Inflammatory macrophage treated with lipopolysaccharide for 1 hour (primary cell): ENCODE measurements at places on chromosomes 3 and 15.
A peak's percentile ranks its signal among the peaks of the same experiment; 100 is the strongest.

GRCh38 chr3:192060160-192060781 lies 599.3 kb downstream of the PYDC2 start:
- DNase-seq, result no peak

GRCh38 chr15:100775581-100776185 lies 103.9 kb upstream of the ALDH1A3 start:
- no peak for DNase-seq

- no peak for DNase-seq
Observed at GRCh38 chr3:170307671-170308405, 49.7 kb upstream of the SKIL start.

DNA sequence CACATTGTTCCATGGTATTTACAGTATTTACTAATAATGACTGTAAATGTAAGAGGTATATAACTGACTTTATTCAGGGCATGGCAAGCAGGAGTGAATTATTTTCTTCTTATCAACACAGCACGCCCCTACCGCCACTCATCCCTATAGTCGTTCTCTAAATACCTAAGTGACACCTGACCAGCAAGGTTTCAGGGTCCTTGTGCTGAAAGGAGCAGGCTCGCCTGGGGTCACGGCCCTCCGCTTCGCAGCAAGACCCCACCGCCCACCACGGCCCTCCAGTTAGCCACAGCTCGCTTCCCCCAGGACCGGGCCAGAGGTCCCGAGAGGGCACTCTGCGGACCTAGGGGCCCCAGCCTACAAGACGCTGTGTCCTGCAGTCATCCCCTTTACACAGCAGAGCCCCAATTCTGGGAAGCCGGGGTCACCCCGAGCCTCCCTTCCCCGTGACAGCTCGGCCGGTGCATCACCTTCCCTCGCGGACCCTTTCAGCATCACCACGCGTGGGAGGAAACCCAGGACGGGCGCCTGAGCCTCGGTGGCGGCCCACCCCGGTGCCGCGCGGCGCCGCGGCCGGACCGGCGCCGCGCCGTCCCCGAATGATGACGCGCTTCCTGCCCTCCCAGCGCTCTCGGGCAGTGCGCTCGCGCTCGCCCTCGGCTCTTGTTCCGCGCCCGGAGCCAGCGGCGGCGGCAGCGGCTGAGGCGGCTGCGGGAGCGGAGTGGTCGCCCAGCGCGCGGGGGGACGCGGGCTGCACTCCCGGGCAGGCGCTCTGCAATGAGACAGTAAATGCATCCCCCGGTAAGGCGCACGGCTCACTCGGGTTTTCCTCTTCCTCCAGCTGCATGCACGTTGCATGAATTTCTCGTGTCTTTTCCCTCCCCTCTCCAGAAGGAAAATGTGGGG lies 225.1 kb upstream of the C2CD4B start:
- peak; percentile 61 for DNase-seq

GRCh38 chr3:155548195-155548594 lies 196.7 kb downstream of the PLCH1 start:
- DNase-seq, result no peak

GRCh38 chr3:171965067-171965712 lies 74.2 kb upstream of the FNDC3B start:
- no peak for DNase-seq

GRCh38 chr3:141853629-141854168 lies 22.7 kb upstream of the ATP1B3 start:
- DNase-seq, result peak; percentile 25

DNA sequence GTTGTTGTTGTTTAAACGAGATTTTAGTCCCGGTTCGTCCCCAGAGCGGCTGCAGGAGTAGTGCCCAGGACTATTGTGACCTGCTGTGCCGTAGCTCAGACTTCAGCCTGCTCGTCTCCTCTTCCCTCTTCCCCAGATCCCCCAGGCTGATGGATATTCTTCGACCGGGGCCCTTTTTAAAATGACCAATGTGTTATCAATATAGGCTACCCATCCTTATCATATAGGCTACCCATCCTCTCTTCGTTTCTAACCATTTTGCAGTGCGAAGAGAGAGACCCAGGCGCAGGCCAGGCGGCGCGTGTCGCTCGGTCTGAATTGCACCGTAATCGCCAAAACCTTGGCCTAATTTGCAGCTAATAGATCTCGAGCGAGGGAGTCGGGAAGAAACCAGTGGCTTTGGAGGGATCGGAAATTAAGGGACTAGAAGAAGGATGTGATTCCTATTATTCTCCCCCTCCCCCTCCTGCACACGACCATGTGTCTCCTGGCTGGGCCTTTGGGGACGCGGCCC lies 23.0 kb downstream of the NR2F2 start:
- DNase-seq, result no peak

- DNase-seq, result no peak
Observed at GRCh38 chr15:32943711-32944110, 225.9 kb downstream of the GREM1 start.

DNA sequence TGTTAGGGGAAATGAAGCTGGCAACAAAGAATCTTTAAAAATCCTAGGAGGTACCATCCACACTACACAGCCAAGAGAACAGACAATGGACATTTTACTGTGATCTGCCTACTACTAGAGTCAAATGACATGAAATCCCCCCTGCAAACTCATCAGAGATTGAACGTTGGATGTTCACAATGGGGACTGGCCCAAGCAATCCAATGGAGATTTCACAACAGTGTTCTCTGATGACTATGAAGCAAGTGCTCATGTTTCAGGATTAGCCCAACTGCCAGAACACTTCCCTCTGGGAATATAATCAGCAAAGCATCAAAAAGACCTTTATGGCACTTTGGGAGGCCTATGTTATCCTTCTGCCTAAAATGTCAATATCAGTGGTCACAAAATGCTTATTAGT lies 97.8 kb downstream of the IGSF11 start:
- no peak for DNase-seq

- DNase-seq, result no peak
Observed at GRCh38 chr3:157148196-157148889, 11.6 kb downstream of the CCNL1 start.

DNA sequence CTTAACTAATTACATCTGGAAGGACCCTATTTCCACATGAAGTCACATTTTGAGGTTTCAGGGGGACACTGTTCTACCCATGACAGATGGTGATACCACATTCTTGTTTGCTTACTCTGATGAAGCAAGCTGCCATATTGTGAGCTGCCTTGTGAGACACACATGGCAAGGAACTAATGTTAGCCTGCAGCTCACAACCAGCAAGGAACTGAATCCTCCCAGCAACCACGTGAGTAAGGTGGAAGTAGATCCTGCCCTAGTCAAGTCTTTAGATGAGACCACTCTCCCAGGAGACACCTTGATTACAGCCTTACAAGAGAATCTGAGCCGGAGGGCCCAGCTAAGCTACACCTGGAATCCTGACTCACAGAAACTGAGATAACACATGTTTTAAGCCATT lies 160.1 kb downstream of the PDE8A start:
- no peak for DNase-seq

GRCh38 chr3:159080821-159081220 lies 279.0 kb downstream of the MFSD1 start:
- DNase-seq, result no peak

DNA sequence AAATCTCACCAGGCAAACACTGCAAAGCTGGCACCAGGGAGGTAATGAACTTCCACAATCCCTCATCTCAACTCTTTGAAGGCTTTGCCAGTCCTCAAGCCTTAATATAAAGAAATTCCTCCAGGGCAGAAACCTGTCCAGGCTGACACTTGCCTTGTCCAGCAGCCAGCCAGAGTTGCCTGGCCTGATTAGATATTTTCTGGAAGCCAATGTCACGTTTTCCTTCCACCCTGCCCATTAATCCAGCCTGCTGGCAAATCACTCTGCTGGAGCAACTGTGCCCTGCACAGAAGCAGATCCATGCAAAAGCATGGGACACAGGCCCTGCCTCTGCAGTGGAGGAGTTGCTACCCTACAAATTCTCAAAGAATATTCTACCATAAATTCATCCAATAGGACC lies 56.5 kb downstream of the HEG1 start:
- no peak for DNase-seq

DNA sequence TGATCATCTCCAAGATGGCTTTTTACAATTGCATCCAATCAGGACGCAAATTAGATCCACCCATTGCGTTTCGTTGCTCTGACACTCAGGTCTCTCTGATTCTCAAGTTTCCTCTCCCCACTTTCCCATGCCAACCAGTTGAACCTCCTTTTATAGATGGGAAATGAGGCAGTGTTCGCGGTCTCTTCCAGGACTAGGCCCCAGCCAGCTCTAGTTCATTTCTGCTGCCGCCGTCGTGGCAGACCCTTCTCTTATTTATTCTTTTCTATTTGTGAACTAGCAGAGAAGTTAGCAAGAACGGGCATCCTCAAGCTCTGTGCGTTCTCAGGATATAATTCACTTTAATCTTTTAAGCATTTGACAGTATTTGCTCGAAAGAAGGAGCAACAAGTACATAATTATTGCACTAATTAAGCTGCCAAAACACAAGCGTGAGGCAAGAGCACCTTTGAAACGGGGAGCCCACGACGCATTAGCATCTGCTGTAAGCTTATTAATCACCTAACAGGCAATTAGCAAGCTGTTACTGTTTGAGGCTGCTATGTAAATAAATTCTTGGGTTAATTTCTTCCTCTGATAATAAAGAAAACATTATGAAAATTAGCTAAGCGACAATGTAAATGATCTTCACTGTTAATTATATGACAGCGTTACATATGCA lies 246.4 kb upstream of the TLE3 start:
- no peak for DNase-seq

DNA sequence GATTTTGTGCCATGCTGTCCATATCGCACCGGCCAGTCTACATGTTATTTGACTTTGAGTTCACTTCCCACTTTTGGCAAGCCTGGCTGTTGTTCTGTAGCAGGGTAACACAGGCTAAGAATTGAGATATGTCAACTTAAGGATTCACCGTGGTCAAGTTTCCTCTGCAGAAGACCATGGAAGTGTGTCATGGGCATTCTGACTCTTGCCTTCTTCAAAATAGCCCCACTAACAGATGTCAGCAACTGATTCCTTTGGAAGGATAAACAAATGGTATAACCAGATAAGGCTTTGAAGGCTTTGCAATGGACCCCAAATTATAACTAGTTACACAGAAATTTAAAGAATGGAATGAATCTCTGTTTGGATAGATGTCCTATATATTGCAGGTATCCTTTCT lies 20.1 kb upstream of the CD47 start:
- DNase-seq, result no peak

DNA sequence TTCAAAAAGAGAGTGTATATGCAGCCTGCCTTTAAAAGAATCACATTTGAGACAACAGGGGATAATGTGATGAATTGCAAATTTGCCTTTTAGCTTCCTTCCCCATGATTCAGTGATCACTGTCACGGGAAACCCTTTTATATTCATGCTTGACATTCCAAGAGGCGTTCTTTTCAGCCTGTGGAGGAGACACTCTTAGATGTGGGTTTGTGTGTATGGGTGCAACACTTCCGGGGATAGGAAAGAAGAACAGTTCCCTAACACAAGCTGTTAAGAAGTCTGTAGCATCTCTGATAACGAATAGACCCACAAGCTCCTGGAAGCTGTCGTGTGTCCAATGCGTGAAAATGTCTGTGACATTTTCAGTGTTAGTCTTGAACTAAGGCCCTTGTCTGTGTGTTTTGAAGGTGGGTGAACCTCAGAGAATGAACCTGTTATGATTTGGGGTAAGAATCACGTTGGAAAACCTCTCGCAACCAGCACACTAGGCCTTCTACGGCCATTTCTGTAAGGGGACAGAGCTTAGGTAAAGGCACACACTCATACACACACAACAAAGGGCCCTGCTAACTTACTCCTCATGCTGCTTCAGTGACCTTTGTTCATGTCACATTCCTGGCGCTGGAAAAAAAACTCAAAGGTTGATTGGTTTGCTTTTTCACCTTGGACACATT lies 229.2 kb upstream of the ST8SIA2 start:
- DNase-seq, result no peak

DNA sequence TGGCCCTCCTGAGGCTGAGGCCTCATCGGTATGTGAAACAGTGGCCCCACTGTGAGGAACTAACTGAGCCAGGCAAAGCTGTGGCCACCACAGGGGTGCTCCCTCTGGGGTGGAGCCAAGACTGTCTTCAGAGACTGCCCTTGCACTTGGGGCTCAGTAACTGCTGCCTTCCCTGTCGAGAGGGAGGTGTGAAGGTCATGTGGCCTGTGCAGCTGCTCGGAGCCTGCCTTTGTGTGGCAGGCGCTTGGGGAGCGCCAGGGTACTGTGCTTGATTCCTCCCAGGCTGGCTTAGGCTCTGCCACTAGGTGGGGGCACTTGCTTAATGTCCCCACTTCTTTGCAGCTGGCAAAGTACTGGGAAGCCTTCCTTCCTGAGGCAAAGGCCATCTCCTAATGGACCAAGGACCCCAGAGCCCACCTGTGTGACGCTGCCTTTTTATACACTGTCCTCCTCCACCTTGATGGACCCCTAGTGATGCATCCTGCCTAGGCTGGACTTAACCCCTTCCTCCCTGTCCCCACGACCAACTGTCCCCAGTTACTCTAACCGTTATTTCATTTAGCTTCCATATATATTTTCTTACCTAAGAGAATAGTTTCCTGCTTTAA lies 14.2 kb upstream of the SNX22 start:
- DNase-seq, result no peak

DNA sequence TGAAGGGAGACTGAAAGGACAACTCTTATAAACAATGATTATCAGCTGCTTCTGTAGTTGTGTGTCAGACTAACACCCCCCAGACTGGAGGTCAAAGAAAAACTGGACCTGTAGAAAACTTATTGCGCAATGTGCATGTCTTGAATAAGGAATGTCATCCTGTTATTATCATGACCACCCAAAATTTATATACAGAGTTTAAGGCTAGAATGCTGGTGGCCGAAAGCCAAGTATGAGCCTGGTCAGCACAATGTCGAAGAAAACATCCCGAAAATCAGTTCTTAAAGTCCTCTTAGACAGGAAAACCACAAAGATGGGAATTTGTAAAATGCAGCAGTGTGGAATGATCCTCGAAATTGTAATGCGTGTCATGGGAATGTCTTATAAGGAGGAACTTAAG lies 29.3 kb downstream of the RFTN1 start:
- DNase-seq, result no peak

- no peak for DNase-seq
Observed at GRCh38 chr15:99411234-99411633, 154.6 kb upstream of the MEF2A start.

GRCh38 chr15:83365370-83365938 lies 81.0 kb upstream of the BNC1 start:
- DNase-seq, result peak; percentile 80

GRCh38 chr15:80156176-80156720 lies 3.4 kb downstream of the FAH start:
- no peak for DNase-seq

GRCh38 chr3:177441813-177442646 lies 244.7 kb upstream of the TBL1XR1 start:
- no peak for DNase-seq

- no peak for DNase-seq
Observed at GRCh38 chr3:172094621-172095557, 55.5 kb downstream of the FNDC3B start.

DNA sequence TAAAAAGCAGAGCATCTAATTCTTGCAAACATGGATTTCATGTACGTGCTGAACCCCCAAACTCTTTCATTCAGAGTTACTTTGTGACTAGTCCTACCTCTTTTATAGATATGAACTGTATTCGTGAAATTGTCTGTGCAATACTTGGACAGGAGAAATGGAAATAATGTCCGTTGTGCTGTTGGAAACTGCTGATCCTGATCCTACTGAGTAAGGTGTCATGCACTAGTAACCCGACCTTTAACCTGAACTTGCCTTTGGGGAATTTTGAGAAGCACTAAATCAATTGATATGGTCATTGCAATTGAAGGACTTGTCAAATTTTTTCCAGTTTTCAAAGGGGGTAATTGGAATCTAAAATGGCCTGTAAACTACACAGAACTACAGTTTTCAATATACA lies 856.4 kb downstream of the ROBO1 start:
- DNase-seq, result no peak

- DNase-seq, result no peak
Observed at GRCh38 chr3:42674146-42674545, 11.2 kb upstream of the KLHL40 start.
